ENCODE measurements at places on chromosomes 1 and 21. TPM values are rescaled to one million over a fixed set of nuclear protein-coding genes. Genes with fewer than 3 reads are reported as not detected.

KMO gene
- total RNA-seq = not detected

LCE1E gene
- total RNA-seq = not detected

ZFP69B gene
- total RNA-seq = 2.3 TPM

FOXJ3 gene
- 23.7 TPM for total RNA-seq

MROH9 gene
- not detected for total RNA-seq

MAP1LC3C gene
- total RNA-seq = not detected

DNAJC6 gene
- total RNA-seq = 4.7 TPM

OR10Z1 gene
- not detected for total RNA-seq

SPRR2E gene
- total RNA-seq = not detected

PIGR gene
- total RNA-seq = not detected

TMCC2 gene
- total RNA-seq = 0.18 TPM

LRRC47 gene
- total RNA-seq = 35.7 TPM

CREG1 gene
- total RNA-seq = 120 TPM

IRF6 gene
- 0.32 TPM for total RNA-seq

Data from cardiac atrium fibroblast (primary cell).